ENCODE measurements at places on chromosomes 13 and 19.

DNA sequence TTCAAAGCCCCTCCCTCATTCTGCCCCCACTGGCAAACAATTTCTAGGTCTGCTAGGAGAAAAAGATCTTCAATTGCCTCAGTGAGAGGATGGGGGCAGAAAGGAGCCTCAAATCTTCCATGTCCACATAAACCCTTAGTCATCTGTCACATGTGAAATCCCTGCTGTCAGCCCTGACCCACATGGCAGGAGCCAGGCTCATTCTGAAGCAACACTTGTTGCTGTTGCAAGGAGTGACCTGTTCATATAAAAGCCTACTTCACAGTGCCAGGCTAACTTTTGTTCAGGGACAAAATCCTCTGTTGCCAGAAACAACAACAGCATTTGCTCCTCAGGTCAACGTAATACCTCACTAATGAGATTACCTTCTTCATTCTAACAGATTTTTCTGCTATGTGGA, 70.5 kb downstream of the IRS2 start:
- DNase-seq, result peak; percentile 81

GRCh38 chr19:46759206-46759605, 13.0 kb upstream of the STRN4 start:
- DNase-seq, result no peak

- peak; percentile 95 for DNase-seq
These were observed 767 bp downstream of the ABCA7 start for GRCh38 chr19:1040476-1041271.

DNA sequence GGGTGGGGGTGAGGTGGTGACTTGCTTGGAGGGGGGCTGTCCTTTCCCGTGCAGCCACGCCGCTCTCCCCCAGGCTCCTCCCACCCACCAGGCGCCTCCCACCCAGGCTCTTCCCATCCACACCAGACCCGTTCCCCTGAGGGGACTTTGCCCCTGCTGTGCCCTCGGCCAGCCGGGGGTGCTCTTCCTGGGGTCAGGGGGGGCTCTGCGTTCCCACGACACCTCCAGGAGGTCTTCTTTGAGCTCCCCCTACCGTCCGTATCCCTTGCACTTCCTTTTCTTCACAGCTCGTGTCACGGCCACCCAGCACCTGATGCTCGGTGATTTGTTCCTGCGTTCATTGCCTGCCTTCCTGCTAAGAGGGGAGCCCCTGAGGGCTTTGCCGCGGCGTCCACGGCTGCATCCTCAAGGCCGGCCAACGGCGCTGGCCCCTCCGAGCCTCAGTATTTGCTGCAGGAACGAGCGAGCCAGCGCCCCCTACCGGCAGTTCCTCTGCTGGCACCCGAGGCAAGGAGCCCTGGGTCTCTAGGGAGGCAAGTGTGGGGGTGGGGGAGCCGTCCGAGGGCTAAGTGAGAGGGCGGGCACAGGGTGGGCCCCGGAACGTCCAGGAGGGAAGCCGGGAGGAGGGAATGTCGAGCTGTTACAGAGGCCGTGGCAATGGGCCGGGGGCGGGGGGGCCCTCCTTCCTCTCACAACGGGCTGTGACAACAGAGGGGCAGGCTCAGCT, 11.8 kb downstream of the LRRC4B start:
- DNase-seq, result peak; percentile 53

DNA sequence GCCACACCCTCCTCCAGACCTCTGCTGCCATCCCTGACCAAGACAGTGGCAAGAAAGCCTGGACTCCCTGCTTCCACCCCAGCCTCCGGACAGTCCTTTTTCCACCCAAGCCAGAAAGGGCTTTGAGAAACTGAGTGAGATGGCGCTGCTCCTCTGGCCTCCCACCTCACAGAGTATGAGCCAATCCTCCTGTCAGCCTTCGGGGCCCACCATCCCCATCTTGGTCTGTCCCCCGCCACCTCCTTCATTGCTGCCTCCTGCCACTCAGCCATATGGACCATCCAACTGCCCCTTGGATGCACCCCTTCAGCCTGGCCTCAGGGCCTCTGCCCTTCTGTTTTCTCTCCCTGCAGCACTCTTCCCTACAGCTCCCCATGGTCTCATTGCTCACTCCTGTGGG, 125.7 kb downstream of the CRYL1 start:
- DNase-seq, result no peak

DNA sequence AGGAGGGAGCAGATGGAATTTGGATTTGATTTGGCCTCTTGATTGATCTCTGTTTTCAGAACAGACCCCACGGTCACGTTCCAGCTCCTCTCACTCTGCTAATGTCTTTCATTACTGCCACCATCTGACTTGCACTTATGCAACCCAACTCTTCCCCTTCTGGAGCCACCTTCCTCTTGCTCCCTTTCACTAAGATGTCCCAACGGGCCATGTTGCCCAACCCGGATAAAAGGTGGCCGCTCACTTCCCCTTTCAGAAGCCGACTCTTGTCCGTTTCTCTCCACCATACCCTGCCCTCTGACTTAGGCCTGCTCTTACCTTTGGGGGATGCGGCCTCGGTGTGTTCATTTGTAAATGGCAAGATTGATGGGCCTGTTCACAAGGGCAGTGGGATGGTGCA, 27.4 kb upstream of the CYP4F8 start:
- DNase-seq, result no peak

GRCh38 chr19:41136636-41137455, 22.6 kb downstream of the CYP2F1 start:
- no peak for DNase-seq

DNA sequence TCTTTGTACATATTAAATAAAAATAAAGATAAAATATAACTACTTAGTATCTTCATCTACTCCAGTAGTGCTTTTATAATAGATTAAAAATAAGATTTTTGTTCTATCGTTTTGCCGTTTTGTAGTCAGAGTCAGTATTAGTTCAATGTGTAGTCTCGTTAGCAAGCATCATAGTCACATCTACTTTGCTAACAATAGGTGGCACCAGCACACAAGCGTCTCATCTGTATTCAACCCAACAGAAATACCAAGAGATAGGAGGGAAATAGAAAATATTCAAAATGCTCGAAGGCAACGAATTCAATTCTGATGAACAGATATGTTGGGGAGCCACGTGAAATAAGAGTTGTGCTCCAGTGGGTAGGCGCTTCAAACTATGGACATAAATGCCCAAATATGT, 21.4 kb upstream of the MICU2 start:
- peak; percentile 24 for DNase-seq

DNA sequence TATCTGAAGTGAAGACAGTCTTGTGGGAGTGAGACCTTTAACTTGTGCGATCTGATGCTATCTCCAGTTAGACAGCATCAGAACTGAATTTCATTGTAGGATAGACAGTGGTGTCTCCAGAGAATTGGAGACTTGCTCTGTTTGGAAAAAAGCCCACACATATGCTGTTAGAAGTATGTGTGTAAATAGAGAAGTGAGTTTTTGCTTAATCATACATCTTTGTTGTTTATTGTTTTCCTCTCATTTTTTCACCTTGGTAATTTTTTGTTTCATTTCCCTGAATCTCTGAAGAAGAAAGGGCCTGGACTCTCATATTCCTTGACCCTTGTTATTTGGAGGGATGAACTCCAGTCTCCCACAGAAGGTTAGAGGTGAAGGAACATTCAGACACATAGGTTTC, 21.8 kb downstream of the FPR3 start:
- DNase-seq, result no peak

DNA sequence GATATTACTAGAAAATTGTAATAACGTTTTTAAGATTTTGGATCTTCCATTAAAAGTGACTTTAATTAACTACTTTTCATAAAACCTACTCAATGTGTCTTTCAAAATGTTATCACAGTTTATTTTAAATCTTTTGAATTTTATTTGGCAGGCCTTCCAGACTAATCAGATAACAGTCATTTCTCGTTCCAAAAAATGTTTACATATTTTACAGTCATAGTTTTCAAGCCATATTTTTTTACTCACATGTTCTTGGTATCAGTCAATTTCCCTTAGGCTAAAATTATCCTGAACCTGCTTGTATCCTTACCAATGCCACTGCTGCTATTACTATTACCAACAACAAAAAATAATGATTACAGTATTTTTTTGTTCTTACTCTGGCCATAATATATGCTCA, 1783.5 kb downstream of the SLITRK5 start:
- DNase-seq, result no peak

DNA sequence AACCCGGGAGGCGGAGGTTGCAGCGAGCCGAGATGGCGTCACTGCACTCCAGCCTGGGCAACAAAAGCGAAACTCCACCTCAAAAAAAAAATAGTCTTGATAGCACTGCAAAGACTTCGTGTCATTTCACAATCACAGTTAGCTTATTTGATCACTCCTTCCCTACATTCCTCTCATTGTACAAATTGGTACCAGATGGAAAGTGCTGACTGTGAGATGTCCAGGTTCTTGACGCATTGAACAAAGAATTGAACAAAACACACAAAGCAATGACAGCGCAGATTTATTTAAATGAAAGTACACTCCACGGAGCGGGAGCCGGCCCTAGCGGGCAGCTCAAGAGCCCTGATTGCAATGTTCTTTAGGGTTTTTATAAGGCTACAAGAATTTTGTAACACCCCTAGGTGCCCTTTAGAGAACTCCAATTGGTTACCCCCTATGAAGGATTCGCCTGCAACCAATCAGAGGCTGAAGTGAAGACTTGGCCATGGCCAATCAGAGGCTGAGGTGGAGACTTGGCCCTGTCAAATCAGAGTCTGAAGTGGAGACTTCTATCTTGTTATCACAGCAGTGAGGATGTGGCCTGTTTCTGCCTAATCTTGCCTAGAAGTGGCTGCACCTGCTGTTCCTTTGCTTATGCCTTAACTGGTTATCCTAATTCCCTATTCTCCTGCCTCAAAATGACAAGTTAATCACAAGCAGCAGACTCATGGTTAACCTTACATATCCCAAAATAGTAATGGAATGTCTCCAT, 16.7 kb downstream of the ZNF556 start:
- DNase-seq, result peak; percentile 16

GRCh38 chr13:48488995-48489394, 43.9 kb downstream of the RCBTB2 start:
- no peak for DNase-seq

DNA sequence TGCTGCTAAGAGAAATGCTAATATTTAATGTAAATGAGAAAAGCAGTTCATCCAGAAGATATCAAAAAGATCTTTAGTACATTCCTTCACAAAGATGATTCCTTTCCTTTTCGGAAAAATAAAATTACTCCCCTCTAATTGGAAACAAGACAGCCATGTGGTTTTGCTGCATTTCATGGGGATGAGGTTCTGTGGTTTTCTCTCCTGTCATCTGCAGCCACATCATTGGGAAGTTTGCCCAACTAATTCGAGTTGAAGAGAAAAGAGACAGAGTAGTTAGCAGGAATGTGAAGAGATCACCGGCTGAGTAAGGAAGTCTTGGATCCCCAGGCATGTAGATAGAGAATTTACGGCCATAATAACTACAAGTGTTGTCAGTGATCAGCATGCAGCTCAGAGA, 122.1 kb downstream of the CYSLTR2 start:
- peak; percentile 95 for DNase-seq

DNA sequence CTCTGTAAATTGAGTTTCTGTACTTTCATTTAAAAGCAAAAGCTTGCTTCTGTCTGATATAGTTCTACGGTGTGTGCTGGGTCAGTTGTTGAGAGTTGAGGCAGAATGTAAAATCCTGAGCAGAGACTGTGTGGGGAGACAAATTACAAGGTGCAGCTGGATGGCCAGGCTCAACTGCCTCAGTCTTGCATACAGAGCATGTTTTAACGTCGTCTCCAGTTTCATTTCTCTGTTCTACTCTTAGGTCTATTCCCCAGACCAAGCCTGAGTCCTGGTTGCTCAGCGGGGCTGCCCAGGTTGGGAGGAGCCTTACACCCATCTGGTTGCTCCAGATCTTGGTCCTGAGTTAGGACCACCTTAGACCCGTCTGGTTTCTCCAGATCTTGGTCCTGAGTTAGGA, 54.4 kb upstream of the MEDAG start:
- no peak for DNase-seq

- peak; percentile 59 for DNase-seq
These were observed 1192.2 kb downstream of the EFNB2 start for GRCh38 chr13:105343134-105343806.

DNA sequence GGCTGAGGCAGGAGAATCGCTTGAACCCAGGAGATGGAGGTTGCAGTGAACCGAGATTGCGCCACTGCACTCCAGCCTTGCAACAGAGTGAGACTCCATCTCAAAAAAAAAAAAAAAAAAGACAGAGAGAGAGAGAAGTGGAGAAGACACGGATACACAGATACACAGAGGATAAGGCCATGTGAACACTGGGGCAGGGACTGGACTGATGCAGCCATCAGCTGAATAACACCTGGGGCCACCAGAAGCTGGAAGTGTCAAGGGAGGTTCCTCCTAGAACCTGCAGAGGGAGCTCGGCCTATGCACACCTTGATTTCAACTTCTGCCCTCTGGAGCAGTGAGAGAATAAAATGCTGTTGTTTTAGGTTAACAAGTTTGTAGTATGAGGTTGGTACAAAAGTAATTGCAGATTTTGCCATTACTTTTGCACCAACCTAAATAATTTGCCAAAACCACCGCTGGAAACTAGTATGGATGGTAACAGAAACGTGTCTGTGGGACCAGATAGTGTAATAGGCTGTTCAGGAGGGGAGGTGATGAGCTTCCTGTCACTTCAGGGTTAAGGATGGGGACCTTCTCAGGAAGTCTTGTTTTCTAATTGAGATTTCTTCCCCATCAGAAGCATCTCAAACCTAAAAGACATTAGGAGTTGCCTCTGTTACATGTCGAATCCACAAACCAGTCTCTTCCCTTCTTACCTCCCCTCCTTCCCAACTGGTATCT, 36.4 kb upstream of the IGSF23 start:
- DNase-seq, result peak; percentile 47

DNA sequence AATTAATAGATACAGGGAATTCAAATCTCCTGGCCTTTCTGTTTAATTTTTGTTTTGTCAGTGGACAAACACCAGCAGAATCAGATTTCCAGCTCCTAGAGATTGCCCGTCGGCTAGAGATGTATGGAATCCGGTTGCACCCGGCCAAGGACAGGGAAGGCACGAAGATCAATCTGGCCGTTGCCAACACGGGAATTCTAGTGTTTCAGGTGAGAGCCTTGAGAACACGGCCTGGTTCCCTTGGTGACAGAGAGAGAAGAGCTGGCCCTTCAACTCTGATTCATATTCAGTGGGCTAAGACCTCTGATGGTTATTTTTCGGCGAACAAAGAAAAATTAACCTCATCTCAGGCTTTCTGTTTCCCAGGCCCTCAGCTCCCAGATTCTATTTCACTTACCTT, 191.3 kb downstream of the STK24 start:
- DNase-seq, result no peak

- peak; percentile 17 for DNase-seq
These were observed 24.4 kb upstream of the LDLR start for GRCh38 chr19:11064831-11065303.

DNA sequence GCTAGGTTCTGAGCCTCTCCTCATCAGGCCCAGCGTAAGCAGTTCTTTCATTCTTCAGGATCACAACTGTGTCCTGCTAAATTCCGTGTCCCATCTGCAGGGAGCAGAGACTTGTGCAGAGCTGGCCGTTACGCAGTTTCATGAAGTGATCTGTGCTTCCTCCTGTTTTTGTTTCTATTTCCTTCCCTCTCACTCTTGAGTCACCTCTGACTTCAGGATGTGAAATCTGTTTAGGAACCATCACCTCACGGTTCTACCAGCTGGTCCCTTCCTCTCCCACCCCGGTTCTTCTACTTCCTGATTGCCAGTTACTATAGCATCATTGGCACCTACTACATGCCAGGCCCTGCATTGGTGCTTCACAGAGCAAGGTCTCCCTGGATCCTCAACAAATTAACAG, 8.5 kb downstream of the MAU2 start:
- DNase-seq, result no peak
